H9 (cell line): ENCODE measurements at places on chromosomes 13 and 19. TPM values are rescaled to one million over a fixed set of nuclear protein-coding genes. Genes with fewer than 3 reads are reported as not detected.

DNA sequence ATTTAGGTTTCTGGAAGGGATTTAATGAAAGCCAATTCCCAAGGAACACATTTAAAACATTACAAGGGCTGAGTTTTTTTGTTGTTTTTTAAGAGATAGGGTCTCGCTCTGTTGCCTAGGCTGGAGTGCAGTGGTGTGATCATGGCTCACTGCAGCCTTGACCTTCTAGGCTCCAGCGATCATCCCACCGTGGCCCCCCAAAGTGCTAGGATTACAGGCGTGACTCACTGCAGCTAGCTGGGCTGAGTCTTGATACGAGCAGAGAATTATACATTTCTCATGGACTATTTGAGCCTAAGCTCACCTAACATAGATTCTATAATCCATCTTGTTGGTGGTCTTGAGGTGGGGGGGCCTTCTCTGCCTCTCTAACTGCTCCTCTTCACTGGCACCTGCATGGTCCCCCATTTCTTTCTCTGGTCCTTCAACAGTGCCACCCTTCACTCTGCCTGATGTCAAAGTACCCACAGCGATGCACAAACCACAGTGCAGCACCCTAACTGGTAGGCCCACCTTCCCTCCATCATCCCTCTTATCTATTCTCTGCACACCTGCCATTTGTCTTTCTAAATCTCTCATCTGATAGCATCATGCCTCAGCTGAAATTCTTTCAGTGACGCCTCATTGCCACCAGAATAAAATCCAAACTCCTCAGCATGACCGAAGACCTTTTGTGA, 37.4 kb downstream of the DOCK9 start:
- DNase-seq: no peak

GRCh38 chr13:101455863-101456262, 3.4 kb downstream of the ITGBL1 start:
- no peak for DNase-seq

- DNase-seq: no peak
Measured at GRCh38 chr13:113920606-113921286, 53.1 kb downstream of the C13orf46 start.

The TBXA2R gene
- 0.63 and 0.64 TPM in 2 replicates for total RNA-seq

The CFAP97D2 gene
- not detected in 2 replicates for total RNA-seq

GRCh38 chr19:1069009-1069779, 2.2 kb downstream of the ARHGAP45 start:
- no peak for DNase-seq

The WASF3 gene
- 20.7 and 22.2 TPM in 2 replicates for total RNA-seq

The PLPPR2 gene
- total RNA-seq: 6.1 and 8.0 TPM in 2 replicates

- DNase-seq: no peak
Measured at GRCh38 chr19:1856345-1856697, 7.1 kb downstream of the KLF16 start.

GRCh38 chr19:3336680-3337523, 29.5 kb upstream of the NFIC start:
- DNase-seq: no peak

The PSG6 gene
- total RNA-seq: not detected in 2 replicates

GRCh38 chr19:18859676-18860301, 28.0 kb downstream of the UPF1 start:
- no peak for DNase-seq

The KRTDAP gene
- total RNA-seq: 0.87 and 1.3 TPM in 2 replicates

GRCh38 chr19:3645726-3646125, 19.1 kb upstream of the CACTIN start:
- DNase-seq: no peak

DNA sequence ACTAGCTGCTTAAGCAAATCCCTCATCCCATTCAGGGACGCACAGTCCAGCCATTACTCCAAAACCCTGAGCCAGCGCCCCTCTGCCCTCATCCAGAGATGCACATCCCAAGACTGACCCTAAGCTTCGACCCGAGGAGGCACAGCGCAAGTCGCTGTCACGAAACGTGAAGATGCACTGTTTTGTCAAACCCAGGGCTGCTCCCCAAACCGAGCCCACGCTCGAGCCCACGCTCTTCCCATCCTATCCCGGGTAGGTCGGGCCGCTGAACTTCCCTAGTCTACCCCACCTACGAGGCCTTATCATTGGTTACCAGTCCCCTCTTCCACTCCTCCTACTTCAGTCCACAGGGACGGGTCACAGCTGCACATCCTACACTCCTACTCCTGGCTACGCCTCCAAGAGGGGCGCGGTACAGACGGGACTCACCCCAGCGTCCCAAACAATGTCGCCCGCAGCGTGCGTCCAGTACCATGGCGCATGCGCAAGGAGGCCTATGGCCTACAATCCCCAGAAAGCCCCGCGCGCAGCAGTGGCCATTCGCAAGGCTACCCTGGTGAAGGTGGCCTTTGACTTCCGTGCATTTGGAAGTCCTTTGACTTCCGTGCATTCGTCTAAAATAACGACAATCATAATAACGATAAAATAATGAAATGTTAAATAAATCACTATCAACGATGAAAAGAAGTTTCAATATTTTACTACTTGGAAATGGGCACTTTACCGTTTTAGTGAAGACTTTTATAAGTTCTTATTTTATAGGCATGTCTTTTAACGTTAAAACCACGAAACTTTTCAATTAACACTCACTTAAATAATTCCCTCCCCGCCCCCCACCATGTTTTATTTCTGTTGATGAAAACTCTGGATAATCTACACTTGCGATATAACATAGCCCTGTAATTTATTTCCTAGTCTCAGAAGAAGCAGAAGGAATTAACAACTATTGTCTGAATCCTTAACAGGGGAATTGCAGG, at the start of gene ZNF285:
Gene ZNF285, minus strand, starts transcription at position 470 of the 977 bp plus-strand sequence. CDS start 4,395 bp downstream, outside the sequence.
- DNase-seq: peak; percentile 97

DNA sequence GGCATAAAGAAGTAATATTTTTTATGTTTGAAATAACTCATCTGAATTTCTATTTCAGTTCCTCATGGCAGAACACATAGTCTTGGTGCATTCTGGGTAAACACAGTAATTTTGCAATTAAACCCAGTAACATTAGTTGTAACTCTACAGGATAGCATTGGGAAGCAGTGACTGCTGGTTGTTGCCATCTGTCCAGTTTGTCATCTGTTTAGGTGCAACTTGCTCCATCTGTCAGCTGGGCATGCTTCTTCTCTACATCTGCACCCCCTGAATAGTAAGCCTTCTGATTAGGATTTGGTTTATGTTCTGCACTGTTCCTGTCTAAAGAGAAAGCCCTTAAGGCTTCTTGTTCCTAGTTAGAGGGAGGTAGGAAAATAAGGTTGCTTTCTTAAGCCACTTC, 63.5 kb upstream of the CSNK1A1L start:
- no peak for DNase-seq

GRCh38 chr19:3096267-3096901, 2.2 kb downstream of the GNA11 start:
- DNase-seq: no peak

DNA sequence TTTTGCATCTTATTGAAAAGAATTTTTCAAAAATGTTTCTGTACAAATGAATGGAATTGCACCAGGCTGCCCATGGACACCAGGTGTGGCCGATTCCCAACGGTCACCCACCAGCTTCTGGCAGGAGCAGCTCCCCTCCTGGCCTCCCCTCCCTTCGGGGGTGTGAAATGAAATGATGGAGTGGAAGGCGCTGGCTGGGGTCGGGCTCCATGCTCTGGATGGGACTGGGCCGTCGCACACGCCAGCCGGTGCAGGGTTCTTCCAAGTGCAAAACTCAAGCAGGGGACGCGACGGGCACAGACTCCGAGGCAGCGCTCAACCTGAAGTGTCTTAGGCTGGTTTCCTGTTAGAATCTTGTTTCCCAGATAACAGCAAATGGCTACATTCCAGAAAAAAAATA, 21.9 kb downstream of the C19orf44 start:
- DNase-seq: no peak

GRCh38 chr19:40381321-40381720, 8.7 kb downstream of the HIPK4 start:
- peak; percentile 56 for DNase-seq

The VSTM1 gene
- 0.48 TPM in 1 of 2 replicates, not detected in the other for total RNA-seq

The CEACAM16 gene
- total RNA-seq: not detected in 2 replicates

DNA sequence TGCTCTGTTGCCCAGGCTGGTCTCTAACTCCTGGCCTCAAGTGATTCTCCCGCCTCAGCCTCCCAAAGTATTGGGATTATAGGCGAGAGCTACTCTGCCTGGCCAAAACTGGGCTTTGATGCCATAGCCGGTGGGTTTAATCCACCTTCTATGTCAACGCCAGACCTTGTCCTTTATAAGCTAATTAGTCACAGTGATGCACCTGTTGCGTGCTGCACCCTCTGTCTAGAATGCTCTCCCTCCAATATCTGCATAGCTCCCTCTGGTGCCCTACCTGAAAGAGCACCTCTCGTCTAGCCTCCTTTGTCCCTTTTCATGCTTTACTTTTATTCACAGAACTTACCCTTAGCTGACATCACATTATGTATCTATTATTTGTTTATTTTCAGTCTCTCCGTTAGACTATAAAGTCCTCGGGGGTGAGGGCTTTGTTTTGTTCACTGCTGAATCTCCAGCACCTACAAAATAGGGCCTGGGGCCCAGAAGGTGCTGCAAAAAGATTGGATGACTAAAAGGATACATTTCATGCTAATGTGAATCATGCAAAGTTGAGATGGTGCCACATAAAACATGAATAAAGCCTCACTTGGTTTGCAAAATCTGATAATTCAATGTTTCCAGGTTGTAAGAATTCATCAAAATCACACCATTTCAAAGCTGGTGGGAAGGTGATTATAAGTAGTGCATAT, 148.1 kb downstream of the USP12 start:
- peak; percentile 12 for DNase-seq

GRCh38 chr13:32261567-32261966, 53.6 kb downstream of the ZAR1L start:
- no peak for DNase-seq

DNA sequence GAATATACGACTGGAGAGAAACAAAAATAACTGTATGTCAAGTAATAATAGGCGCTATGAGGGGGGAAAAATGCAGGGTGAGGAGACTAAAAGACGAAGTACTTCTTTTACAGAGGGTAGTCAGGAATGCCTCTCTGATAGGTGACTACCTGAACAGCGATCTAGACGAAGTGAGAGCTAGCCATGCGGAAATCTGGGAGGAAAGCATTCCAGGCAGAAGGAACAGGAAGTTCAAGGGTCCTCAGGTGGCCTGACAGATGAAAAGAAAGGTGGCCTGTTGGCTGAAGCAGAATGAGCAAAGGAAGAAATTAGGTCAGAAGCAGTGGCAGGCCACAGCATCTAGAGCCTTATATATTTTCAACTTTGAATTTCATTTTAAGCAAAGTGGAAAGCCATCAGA, 13.3 kb downstream of the ZDHHC20 start:
- no peak for DNase-seq

DNA sequence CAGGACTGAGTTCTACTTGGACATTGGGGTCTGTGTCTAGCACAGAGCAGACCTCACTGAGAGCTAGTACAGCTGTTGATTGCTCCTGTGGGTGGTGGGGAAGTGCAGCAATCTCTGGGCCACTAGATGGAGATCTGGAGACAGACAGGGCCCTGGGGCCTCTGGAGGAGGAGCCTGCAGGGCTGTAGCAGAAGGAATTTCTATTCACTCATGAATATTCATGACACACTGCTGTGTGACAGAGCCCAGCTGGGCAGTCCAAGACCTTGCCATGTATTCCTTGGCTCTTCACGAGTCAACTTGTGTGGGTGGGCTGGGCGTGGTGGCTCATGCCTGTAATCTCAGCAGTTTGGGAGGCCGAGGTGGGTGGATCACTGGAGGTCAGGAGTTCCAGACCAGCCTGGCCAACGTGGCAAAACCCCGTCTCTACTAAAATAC, 37.5 kb downstream of the SUGP2 start:
- peak; percentile 88 for DNase-seq

DNA sequence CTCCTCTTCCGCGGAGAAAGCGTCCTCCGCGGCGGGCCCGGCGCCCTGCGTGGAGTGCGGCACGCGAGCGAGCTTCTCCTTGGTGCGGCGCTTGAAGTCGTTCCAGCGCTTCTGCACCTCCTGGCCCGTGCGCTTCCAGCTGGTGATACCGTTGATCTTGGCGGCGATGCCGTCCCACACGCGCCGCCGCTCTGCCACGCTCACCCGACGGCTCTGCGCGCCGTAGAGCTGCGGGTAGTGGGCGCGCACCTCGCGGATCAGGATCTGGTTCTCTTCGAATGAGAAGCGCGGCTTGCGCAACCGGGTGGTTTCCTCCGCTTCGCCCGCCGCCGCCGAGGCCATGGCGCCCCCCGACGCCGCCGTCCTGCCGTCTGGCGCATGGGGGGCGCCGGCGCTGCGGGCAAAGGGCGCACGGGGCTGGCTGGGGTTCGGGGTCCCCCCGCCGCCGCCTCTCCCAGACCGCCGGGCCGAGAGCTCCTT, 941 bp downstream of the MYPOP start:
- DNase-seq: peak; percentile 32

DNA sequence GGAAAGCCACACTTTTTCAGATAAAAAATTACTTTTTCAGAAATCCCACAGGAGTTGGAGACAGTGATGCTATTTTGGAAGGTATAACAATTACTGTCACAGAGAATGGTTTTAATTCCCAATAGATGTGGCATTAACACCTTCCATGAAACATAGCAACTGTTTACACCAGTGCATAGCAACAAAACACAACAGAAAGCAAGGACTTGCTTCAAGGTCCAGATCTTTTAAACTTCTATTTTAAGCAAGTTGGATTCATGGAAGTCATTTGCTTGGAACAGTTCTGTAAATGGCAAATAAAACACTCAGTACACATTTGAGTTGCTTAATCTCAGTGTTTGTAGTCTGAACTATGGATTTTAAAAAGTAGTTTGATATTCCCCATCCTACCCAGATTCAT, 385.9 kb upstream of the SPRY2 start:
- DNase-seq: no peak

DNA sequence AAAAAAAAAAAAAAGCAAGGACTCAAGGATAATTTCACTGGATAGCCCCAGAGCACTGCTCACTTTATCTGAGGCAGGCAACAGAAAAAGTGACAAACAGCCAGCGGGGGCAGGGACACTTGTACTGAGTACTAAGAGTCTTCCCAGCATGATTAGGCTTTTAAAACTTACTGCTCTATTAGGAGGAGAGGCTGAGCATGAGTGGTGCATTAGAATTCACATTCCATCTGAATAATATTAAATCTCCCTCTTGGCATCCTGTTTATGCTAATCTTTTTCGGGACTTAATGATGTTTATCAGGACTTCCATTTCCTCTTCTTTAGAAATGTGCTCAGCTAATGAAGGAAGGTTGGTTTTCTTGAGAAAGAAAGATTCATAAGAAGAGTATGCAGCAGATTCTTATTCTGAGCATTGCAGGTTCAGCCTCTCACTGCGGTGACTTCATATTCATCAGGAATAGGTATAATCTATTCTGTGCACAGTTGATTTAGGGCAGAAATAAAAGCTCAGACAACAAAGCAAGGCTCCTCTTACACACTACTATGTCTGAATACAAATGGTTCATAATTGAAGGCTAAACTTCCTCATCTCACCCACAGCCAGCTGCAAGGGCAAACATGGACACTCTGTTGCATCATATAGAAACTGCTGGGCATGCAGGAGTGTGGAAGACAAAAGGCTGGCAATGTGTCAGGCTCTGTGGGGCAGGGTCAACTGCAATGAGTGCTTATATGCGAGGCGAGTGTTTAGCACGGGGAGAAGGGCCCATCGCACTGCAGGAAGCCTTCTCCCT, 107.0 kb downstream of the KL start:
- DNase-seq: no peak

- peak; percentile 29 for DNase-seq
Measured at GRCh38 chr19:18742838-18743783, 48.0 kb downstream of the COMP start.
